Sigmoid colon (tissue), 7 donors: ENCODE measurements at places on chromosomes 16 and 17.

DNA sequence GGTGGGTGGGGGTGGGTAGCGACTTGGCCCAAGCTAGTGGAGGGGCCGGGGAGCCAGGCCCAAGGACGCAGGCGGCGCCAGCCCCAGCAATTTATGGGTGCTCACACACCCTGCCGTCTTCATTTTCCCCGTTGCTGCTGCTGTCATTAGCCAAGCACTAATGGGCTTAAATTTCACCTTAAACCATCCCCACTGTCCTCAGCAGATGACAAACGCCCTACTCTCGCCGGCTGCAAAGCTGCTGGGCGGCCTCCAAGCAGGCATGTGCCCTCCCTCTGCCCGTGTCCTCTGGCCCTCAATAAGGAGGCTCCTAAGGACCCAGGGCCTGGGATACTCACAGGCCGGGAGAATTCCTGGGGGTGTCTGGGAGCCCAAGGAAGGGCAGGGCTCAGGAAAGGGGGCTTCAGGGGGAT lies 66.1 kb downstream of the SREBF1 start:
- no peak for DNase-seq

GRCh38 chr16:71915350-71915749 lies 20.0 kb downstream of the IST1 start:
- DNase-seq: no peak

DNA sequence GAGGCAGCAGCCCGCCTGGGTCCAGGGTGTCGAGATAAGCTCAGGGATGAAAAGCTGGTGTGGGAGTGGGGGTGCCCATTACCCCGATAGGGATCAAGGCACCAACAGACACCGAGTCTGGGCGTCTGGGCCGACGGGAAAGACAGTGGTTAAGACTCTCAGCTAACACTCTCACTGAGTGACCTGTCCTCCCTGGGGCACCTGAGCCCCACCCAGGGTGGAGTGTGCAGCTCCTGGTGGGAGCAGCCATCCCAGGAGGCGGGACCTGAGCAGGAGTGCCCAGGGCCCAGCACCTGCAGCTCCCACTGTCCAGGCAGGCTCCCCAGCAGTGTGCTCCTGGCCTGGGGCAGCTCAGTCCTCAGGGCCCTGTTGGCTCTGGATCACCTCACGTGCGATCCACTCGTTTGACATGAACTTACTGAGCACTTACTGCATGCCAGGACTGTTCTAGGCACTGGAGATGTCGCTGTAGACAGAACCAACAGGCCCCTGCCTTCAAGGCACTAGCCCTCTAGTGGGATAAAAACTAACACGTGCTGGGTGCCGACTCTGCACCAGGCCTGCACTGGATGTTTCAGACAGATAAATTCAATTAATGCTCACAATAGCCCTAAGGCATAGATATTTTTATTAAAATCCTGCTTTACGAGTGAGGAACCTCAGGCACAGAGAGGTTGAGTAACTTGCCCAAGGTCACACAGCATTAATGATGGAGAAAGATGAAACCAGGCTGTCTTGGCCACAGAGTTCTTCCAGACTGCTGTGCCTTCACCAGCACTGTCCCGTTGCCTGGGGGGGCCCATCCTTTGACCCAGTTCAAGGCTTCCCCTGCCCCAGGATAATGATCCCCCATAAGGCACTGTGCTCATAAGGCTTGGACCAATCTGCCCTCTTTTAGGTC lies 1.9 kb downstream of the EVPLL start:
- DNase-seq: no peak

DNA sequence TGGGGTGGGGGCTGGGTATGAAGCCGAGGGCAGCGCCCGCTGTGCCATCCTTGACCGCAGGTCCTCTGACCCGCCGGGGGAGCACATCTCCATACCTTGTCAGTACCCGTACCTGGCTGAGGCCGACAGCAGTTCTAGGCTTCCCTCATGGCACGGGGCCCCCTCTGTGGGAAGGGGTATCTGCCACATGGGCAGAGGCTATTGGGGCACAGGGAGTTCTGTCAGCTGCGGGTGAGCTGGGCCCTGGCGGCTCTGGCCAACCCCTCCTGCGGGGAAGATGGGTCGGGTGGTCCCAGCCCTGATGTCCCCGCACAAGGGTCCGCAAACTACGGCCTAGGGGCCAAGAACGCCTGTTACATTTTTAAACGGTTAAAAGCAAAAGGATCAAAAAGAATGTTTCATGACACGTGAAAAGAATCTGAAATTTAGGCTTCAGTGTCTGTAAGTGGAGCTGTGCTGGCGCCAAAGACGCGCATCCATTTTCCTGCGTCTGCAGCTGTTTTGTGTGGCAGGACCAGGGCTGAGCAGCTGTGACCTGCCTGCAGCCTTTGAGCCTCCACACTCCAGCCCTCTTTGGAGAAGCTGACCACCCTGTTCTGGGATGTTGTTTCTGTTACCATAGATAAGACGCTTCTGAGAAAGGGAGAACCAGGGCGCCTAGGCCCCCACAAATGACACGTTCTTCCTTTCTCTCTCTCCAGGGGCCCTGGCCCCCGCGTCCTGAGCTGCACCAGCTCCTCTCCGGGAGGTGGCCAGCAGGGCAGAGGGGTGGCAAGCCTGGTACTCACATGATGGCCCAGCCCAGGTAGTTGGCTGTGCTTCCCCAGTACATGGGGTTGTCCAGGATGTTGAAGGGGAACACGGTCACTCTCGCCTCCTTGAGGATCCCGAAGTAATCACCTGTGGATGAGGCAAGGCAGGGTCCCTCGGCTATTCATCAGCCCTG lies 12.7 kb upstream of the RASD1 start:
- no peak for DNase-seq

- DNase-seq: no peak
These were observed 40.9 kb downstream of the SLFN5 start for GRCh38 chr17:35283767-35284166.
